ENCODE measurements at places on chromosomes 11 and 22.

- DNase-seq: no peak
Observed at GRCh38 chr11:114977651-114978050, 299.3 kb downstream of the NXPE2 start.

DNA sequence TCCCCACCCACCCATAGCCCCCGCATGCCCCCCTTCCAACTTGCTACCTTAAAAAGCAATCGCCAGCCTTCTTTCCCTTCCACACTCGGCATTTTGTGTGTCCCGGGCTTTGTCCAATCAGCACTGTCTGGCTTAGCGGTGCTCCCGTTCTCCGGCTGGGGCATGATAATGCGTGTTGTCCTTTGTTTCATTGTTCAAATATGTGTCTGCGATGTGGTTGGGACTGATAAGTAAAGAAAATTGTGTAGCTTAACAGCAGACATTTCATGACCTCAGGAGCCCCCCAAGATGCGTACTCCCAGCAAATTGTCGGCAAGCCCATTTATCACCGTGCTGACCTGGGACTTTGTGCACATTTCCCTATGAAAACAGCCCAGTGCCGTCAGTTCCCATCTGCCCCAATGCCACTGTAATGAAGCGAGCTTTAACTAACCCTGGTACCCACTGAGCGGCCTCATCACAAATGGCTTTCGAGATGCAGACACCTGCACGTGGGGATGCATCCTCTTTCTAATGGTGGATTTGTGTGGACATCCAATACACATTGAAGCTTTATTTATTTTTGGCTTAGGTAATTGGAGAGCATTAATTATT is 167.0 kb upstream of the E2F8 start:
- no peak for DNase-seq

- DNase-seq: no peak
Observed at GRCh38 chr11:68734111-68734510, 17.2 kb downstream of the TESMIN start.

- DNase-seq: no peak
Observed at GRCh38 chr11:114448749-114449482, 9.6 kb downstream of the REXO2 start.

- DNase-seq: no peak
Observed at GRCh38 chr11:126755526-126755925, 245.0 kb downstream of the KIRREL3 start.

DNA sequence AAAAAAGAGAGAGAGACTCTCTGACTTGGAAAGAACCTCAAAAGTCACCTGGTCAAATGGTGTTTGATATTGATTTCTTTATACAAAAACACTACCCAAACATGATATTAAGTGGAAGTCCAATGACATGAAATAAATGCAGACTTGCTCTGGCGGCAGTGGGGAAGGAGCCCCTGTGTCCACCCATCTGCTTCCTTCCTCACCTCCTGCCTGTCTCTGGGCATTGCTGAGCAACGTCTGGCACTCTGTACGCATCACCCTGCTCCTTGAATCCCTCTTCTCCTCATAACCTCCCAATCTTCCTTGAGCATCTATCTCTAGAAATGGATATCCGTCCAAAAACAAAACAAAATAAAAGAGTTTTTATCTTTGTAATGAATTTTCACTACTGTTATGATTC is 39.9 kb upstream of the GRAMD1B start:
- no peak for DNase-seq

GRCh38 chr22:21632237-21632895 is at the start of gene CCDC116:
TSS of gene CCDC116 (plus strand) at chr22:21632760. CDS start at chr22:21633182, 422 bp downstream.
- DNase-seq: peak; percentile 84

DNA sequence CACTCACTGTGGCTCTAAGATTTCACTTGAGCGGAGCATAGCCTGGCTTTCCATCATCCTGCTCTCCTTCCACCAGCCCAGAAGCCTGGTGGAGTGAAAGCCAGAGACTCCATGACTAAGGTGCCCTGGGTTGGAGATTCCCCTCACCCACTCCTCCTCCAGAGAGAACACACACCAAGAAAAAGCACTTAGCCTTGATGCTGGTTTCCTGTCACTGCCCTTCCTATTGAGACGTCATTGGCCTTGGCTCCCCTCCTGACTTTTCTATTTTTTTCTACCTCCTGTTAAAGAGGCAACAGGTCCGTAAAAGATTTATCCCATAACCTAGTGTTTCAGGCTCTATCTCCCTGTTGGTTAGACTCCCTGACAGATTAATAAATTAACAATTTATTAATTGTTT is 38.5 kb upstream of the APLNR start:
- no peak for DNase-seq

DNA sequence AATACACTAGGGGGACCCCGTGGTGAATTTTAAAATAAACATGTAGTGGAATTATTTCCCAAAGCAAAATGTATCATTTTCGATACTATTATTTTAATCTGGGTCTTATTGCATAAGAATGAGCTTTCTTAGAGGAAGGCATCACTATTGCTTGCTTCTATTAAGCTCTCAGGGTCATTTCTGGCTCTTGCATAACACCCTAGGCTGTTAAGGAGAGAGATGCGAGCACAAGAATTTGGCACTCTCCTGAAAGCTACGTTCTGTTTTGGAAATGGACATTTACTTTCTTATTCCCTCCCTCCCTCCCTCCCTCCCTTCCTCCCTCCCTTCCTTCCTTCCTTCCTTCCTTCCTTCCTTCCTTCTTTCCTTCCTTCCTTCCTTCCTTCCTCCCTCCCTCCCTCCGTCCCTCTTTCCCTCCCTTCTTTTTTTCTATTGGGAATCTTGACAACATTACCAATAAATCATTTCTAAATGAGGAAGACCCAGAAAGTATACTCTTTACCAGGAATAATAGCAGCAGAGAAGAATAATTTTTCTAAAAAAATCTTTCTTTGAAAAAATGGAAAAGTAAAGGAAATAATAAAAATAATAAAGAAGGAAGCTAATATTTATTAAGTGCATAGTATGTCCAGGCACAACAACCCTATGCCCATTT is 83.6 kb upstream of the BDNF start:
- DNase-seq: no peak

DNA sequence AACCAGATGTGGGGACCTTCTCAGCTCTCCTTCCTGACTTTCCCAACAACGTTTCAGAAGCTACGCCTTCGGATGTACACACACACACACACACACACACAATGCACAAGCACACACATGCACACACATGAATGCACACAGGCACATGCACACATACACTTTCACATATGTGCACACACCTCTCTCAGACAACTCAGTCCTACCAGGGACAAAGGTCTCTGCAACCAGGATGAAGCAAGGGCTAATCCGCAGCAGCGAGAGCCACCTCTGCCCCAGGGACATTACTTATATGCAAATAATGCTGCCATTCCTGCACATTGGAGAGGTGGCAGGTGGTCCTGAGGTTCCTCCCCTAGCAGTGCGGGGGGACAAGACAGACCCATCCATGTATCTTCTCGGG is 27.4 kb upstream of the LINC01488 start:
- DNase-seq: no peak

DNA sequence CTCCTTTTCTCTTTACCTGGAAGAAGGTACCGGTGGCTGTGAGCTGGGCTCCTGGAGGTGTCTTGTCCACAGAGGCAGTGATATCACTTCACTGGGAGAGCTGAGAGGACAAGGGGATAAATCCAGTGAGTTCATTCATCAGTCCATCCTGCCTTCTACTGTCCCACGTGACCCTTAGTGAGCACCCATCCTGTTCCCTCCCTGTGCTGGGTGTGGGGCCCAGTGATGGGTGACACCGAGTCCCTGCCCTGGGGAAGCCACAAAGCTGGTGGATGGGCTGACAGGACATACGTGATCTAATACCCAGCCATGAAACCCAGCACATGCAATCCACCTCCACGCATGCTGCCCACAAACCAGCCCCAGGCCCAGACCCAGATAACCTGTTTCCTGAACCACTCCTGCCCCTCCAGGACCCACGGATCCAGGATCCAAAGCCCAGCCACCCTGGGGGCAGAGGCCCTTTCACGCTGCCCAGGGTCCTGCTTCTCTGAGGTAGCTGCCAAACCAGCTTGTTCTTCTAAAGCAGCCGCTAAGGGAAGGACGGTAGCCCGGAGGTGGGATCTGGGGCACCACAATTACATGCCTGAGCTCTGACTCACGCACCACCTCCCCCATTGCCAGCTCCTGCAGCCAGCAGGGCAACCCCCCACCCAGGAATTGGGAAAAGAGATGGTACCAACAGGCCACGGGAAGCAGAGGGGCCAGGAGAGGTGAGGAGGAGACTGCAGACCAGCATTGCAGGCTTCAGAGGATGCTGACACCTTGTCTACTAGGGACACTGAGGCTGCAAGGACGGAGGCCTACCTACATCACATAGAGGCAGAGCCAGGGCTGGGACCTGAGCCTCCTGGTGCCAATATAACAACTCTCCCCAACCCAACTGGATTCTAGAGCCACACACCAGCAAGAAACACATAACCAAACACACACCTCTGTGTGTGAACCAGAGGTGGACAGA is 35.2 kb downstream of the GDPD5 start:
- DNase-seq: peak; percentile 67

DNA sequence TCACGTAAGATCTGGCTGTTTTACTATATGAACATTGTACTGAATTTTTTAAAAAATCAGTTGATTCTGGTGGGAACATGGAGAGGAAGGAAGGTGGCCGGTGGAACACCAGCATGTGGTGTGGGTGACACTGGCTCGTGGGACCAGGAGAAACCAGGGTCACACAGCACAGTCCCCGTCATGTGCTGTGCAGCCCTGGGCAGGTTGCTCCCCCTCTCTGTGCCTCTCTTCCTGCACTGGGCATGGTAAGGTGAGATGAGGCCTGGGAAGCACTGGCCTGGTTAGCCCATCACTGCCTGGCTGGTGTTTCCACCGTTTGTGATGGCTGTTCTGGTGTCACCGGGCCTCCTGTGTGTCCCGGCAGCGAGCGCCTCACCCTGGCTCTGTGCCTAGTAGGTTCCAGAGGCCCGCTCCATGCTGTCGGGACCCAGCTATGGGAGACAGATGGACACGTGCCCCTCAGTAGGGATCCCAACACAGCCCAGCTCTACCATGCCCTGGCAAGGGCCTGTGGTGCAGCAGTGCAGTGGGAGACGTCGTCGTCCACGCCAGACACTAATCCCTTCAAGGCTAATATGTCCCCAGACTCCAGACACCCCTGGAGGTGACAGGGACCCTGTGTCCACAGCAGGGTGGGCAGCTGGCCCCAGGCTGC is 88.2 kb upstream of the LINC01488 start:
- no peak for DNase-seq

DNA sequence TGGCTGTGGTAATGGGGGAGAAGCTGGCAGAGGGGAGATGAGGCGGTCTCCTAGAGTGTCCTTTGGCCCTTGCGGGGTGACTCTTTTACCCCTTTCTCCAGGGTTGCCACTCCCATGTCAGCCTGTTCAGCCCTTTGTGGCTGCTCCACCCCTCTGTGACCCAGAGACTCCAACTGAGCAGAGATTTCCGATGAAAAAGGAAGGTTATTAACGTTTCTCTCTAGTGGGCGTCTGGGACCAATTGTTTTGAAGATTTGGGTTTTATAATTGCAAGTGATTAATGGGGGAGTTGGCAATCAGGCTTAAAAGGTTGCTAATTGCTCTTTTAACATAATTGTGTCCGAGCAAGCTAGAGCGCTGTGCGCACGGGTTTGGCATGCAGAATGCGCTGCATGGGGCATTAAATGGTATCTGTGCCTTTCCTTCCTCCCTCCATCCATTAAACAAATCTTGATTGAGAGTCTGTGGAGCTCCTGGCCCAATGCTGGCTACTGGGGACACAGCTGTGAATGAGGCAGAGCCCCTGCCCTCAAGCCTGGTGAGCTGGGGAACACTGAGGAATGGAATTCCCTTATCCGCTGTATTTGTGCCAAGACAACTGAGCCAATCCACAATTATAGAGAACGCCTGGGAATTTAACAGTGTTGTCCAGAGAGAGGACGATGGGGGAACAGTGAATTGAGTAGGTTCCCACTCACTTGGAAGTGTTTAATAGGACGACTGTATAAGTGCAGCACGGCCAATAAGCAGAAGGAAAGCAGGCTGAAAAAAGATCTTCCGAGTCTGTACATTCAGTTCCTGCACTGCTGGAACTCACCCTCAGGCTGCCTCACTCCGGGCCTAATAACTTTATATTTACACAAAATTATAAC is 295.9 kb downstream of the MIAT start:
- peak; percentile 68 for DNase-seq

GRCh38 chr11:91730057-91730456 is 494.6 kb upstream of the FAT3 start:
- no peak for DNase-seq

- peak; percentile 68 for DNase-seq
Observed at GRCh38 chr11:121508449-121508848, 55.7 kb upstream of the SORL1-AS1 start.

GRCh38 chr11:77019976-77020595 is 14.1 kb upstream of the B3GNT6 start:
- DNase-seq: no peak

GRCh38 chr22:50550395-50550794 is 4.7 kb downstream of the KLHDC7B start:
- DNase-seq: no peak

DNA sequence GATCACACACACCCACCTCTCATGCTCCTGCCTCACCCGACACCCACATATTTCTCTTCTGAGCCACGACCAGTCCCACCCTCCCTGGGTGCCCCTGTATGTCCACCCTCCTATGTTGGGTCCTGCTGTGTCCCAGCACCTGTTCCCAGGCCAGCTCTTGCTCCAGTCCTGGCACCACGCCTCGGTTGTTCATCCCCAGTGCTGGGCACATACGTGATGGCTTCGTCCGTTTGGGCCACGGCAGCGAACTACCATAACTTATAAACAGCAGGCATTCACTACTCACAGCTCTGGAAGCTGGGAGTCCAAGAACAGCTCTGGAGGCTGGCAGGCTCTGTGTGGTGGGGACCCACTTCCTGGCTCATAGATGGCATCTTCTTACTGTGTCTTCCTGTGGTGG is 116.9 kb downstream of the BRD1 start:
- no peak for DNase-seq

GRCh38 chr11:63508009-63508408 is 2.1 kb downstream of the LGALS12 start:
- DNase-seq: peak; percentile 80

DNA sequence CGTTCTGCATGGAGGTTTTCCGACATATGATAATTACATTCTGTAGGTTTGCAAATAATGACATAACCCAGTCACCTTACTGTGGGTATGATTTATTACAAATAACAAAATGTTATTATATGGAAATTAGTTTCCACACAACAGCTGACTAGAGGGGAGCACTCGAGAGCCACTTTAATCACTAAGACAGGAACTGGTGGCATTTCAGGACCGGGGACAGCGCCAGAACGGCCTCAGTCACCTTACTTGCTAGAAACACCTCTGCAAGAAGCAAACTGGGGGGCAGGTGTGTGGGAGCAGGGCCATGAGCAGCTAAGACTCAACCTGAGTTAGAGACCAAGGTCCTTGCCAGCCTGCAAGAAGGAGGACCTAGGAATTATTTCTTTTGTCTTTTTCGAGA is 199.9 kb downstream of the DSCAML1 start:
- DNase-seq: peak; percentile 85

- DNase-seq: no peak
Observed at GRCh38 chr11:95123556-95123955, 33.9 kb downstream of the ENDOD1 start.

- peak; percentile 74 for DNase-seq
Observed at GRCh38 chr22:31926969-31927368, 17.4 kb upstream of the YWHAH start.

GRCh38 chr11:79045800-79046304 is 395.0 kb downstream of the TENM4 start:
- no peak for DNase-seq

- peak; percentile 27 for DNase-seq
Observed at GRCh38 chr11:11078344-11079086, 220.7 kb upstream of the ZBED5 start.
